ENCODE measurements at places on chromosomes 12 and 14.

- no peak for DNase-seq
These were observed 301.1 kb upstream of the OR4E1 start for GRCh38 chr14:21974741-21975140.

DNA sequence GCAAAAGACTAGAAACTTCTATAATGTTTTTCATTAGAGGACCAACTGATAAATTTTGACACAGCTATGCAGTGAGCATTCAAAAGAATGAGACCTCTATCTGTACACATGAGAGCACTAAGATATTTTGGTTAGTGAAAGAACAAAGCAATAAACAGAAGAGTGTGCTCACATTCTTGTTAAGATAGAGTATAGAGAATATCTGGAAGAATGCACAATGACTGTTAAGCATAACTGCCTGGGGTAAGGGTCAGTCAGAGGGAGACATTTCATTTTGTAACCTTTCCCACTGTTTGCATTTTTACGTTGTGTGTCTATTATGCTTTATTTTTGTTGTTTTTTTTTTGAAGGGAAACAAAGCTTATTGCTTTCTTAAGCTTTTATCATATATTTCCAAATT is 20.7 kb downstream of the KCNMB4 start:
- DNase-seq: no peak

DNA sequence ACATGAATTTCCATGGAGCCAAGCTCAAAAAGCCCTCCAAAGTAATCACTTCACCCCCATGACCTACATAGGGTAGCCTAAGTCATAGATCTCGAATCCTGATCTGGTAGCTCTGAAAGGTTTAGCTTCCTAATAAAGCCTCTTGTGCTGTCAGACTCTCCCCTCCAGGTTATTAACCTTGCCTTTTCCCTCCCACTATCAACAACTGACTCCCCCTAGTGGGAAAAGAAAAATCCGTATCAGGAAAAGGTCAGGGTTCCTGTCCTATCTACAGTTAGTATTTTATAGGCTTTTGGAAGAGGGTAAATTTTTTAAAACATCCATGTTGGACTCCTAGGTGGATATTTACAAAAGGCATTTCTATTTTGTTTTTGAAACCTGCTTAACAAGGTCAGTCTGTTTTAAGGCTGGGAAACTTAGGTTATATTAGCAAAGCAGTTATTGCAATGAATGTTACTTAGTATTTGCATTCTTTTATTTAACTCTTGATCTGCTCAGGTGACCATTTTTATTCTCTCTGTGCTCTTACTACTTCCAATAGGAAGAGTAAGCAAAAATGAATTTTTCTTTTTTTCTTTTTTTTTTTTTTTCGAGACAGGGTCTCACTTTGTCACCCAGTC is 8.0 kb downstream of the YY1 start:
- no peak for DNase-seq

GRCh38 chr12:93573552-93574223 is 1.2 kb downstream of the SOCS2 start:
- no peak for DNase-seq

DNA sequence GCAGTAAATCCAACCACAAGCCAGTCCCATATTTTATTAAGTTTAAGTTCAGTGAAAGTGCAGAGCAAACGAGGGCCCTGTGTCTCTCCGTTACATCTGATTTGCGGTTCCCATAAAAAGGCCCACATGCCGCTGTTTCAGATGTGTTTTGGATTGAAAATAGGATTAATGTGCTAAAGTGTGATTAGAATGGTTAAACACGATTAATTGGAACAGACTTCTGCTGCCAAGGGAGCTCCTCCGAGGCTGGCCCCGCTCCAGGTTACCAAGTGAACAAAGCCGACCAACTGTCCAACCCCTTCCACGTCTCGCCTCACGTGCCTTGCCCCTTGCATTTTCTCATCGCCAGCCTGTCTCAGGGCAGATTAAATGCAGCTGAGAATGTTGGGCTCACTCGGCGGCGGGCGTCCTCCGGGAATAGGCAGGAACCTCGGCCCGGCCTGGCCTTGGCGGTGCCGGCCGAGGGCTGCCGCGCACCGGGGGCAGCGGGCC is 166.5 kb upstream of the GSC start:
- peak; percentile 90 for DNase-seq

- DNase-seq: no peak
These were observed 172.4 kb downstream of the PHETA1 start for GRCh38 chr12:111196532-111196931.

DNA sequence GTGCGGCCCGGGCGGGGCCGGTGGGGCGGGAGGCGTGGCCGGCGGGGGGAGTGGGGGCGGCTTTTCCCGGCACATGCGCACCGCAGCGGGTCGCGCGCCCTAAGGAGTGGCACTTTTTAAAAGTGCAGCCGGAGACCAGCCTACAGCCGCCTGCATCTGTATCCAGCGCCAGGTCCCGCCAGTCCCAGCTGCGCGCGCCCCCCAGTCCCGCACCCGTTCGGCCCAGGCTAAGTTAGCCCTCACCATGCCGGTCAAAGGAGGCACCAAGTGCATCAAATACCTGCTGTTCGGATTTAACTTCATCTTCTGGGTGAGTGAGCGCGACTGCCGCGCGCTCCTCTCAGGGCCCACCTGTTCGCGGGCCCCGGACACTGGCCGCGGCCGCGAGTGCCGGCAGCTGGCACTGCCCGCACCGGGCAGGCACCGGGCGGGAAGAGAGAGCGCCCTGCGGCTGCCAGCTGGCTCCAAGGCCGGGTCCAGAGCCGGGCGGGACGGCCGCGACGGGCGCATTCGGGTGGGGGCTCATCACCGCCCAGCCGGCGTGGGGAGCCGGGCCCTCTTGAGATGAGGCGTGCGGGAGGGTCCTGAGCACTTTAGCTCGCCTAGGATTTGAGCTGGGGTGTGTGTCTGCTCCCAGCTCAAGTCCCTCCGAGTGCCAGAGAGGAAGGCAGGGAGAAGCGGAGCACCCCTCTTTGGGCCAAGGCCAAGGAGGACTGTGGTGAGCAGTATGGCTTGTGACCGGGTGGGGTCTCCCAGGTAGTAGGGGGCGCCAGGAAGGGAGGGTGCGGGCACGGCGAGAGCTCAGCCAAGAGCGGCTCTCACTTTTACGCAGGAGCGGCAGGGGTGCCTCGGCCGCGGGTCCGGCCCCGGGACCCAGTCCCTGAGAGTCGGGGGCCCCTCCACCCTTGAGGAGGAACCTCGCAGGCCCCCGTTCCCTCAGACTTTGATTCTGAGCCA is at the start of gene CD9:
Gene CD9 (plus strand): TSS at position 145 of the 957 bp plus-strand sequence. CDS start 100 bp downstream, at position 245.
- no peak for DNase-seq

DNA sequence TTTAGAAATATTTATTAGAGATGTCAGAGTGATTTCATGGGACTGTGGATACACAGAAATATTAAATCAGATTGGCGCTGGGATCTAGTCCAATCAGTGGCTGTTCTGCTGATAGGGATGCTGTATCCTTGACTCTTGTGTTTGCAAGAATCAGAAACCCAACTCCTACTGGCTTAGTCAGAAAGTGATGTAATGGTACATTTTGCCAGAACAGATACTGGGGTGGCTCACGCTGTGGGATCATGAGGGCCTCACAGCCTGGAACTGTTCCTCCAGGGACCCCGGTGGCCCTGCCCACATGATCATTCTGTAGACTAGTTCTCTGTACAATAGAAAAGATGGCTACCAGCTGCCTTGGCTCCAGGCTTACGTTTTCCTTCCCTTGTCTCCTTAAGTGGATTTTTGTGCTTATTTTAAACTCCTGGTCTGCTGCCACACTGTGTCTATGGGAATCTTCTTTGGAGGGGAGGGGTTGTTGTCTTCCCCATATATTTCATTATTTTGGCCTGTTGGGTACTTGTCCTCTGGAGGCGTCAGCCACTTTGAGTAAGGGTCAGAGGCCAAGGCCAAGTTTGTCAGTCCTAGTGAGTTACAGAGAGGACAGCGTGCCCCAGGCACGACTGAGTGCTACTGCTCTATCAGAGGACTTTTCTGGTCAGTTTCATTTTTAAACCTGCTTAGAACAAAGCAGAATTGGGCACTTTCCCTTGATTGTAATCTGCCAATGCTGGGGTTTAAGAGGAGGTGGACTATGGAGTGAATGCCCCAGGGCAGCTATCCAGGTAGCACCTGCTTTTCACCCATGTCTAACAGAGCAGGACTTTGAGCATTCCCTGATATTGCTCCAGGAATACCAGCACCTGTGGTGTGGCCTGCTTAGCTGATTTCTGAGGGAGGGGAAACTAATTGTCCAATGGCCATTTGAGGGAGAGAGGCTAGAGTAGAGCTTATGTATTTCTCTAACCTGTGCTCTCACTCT is 164.3 kb downstream of the SLC5A8 start:
- no peak for DNase-seq

DNA sequence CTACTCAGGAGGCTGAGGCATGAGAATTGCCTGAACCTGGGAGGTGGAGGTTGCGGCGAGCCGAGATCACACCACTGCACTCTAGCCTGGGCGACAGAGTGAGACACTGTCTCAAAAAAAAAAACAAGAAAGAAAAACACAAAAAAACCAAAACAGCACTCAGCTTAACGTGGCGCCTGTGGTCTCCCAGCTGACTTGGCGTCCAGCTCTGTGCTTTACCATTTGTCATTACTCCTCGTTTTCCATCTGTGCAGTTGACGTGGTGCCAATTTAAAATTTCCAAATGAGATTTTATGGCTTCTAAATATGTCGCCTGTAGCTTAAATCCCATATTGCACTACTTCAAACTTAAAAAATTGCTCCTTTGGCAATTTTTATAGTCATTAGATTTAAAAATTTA is 2.0 kb downstream of the MGP start:
- DNase-seq: peak; percentile 83

DNA sequence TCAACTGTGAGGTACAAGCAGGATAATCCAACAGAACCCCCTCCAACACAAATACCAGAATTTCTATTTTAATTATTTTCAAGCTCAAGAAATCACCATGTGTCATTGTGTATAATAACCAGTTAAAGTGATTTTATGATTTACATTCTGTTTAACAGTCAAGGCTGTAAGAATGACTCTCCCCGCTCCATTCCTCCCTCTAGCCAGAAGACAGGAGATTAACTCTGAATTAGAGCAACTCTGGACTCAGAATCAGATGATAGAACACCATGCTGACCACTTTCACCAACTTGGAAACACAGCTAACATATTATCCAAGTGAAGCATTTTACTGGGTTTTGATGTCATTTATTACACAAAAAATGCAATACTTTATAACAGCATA is 71.9 kb downstream of the ATP2B1 start:
- DNase-seq: no peak
